ENCODE measurements at places on chromosomes 12 and 14.

DNA sequence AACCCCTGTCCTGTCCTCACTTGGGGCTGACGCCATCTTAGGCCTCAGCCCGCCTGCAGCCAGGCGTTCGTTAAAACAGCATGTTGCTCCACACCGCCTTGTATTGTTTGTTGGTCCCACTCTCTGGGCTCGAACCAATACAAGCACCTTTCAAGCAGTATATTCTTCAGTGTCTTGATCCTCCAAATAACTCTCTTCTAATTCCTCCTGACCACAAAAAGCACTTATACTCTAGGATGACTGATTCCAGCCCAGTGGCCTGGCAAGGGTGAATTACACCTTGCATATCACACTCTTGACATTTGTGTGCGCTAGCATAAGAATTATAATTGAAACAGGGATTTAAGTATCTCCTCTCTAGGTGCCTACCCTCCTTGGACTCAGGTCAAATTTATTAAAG, 7.1 kb downstream of the CCER1 start:
- no peak for DNase-seq

GRCh38 chr14:34733245-34733644, 18.9 kb upstream of the CFL2 start:
- no peak for DNase-seq

- DNase-seq: no peak
Measured at GRCh38 chr12:28582672-28583376, 392.6 kb downstream of the CCDC91 start.

DNA sequence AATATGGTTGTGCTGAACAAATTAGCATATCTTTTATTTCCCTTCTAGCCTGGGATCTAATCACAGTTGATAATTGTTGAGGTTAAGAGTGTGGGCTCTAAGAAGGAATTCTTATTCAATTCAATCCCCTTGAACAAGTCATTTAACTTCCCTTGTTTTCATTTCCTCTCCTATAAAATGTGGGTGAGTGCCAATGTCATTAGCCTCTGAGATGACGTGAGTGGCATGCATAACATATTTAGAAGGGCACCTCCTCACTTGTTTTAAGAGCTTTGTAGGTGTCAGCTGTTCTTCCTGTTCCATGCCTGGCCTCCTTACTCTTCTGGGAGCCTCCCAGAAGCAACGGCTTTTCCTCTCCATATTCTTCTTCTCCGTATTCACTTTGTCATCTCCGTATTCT, 155.4 kb upstream of the NEDD1 start:
- no peak for DNase-seq

DNA sequence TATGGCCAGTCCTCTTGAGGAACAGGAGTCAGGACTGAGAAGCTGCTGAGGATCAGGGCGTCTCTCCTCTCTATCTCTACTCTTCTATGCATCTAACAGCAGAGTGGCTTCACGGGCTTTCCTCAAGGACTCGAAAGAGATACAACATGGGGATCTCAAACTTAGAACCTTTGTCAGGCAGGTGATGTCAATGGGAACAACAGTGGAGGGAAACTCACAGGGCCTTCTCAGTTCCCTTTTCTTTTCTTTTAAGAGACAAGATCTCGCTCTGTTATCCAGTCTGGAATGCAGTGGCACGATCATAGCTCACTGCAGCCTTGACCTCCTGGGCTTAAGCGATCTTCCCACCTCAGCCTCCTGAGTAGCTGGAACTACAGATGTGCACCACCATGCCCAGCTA, 127.6 kb downstream of the PTPN11 start:
- DNase-seq: no peak

DNA sequence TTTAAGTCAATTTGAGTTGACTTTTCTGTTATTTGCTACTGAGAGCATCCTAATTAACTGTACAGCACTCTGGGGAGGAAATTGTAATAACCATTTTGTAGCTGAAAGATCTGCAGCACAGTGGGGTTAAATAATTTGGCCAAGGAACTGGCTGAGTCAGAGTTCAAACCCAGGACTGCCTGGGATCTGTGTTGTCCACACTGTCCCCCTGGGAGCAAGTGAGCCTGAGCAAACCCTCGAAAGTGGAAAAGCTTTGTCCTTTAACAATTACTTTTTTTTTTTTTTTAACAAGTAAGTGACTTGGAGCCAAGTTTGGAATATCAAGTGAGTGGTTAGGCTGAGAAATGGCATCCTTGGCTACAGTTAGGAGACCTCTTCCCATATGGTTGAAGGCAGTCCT, 247.2 kb upstream of the CCDC196 start:
- DNase-seq: no peak

DNA sequence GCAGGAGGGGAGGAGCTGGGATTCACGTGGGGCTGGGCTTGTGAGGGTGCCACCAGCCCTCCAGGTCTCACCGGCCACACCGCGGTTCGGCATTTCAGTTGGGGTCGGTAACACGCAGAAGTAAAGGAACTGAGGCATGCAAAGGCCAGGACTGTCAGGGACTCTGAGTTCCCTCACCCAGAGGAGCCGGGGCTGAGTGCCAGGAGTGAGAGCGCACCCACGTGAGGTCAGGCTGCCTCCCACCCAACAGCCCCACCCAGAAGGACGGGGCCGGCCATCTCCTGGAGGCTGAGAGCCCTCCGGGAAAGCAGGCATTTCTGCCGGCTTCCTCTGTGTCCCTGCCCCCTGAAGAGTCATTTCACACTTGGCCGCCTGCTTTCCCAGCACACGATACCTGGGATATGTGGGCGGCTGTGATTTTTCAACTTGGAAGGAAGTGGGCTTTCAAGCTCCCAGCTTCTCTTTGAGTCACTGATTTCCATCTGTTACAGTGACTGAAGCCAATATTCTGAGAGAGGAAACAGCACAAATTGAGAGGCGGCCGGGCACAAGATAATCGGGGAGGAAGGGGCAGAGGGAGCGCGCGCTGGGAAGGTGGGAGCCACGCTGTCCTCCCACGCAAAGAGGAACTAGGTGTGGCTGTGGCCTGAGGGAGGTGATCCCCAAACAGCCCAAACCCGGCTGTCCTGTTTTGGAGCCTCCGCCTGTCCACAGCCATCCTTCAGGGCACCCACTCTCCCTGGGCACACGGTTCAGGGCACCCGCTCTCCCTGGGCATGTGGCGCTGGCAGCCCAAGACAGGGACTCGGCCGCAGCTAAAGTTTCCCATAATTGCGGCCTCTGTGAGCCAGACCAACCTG, 19.0 kb downstream of the GALNT9 start:
- DNase-seq: no peak

- DNase-seq: peak; percentile 16
Measured at GRCh38 chr12:4539167-4539870, 629 bp downstream of the RAD51AP1 start.

- DNase-seq: peak; percentile 55
Measured at GRCh38 chr12:49296034-49296835, 1.3 kb downstream of the PRPH start.

- no peak for DNase-seq
Measured at GRCh38 chr12:55789171-55789570, 28.4 kb downstream of the SARNP start.

DNA sequence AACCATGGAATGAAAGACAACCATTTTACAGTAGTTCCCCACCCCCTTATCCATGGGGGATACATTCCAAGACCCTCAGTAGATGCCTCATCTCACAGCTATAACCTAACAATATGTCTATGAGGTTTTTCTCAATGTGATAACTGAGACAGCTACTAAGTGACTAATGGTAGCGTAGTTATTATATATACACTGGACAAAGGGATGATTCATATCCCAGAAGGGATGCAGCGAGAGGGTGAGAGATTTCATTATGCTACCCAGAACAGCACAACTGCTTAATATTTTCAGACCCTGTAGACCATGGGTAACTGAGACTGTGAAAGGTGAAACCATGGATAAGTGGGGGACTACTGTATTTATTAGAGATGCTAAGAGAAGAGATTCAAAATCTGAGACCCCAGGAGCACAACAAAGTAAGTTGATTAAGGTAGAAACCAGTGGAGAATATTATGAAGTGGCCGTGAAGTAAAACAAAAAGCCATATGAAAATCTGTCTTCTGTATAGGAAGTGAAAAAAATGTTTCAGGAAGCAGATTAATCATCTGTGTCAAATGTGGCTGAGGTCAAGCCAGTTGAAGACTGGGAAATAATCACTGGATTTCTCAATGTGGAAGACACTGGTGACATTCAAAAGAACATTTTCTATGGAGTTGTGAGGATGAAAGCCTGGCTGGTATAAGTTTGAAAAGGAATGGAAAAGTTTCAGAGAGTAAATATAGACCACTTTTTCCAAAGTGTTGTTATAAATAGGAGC, 77.2 kb downstream of the RPL10L start:
- DNase-seq: no peak

DNA sequence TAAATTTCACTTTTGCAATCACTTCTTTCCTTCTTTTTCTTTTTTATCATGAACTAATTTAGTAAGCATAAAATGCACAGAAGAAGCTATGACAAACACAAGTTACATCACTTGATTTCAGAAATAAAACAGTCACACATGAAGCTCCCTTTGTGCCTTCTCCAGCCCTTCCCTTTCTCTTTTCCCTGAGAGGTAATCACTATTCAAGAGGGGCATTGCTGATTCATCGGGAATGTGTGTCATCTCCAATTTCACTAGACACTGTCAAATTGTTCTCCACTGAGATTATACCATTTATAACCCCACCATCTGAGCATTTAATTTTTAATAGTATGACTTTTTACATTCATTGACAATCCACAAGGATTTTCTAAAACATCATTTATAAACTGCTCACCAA, 91.6 kb upstream of the PTPRQ start:
- no peak for DNase-seq

DNA sequence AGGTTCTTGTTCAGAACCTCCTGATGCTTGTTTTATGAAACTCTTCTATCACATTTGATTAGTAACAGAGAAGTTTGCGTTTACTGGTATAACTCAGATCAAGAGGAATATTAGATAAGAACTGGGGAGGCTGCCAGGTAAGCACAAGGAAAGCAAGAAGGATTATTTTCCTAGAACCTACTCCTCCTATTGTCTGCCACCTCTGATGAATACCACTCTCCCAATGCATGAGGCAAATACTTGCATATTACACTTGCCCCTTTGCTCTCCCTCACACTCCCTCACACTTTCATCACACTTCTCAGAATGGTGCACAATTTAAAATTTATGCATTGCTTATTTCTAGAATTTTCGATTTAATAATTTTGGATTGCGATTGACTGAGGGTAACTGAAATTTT, 43.6 kb downstream of the LIN7A start:
- no peak for DNase-seq

- peak; percentile 82 for DNase-seq
Measured at GRCh38 chr12:24948757-24949722, at the start of gene BCAT1. TSS of gene BCAT1 (minus strand) at chr12:24949101. CDS start at chr12:24948932, 169 bp downstream.

DNA sequence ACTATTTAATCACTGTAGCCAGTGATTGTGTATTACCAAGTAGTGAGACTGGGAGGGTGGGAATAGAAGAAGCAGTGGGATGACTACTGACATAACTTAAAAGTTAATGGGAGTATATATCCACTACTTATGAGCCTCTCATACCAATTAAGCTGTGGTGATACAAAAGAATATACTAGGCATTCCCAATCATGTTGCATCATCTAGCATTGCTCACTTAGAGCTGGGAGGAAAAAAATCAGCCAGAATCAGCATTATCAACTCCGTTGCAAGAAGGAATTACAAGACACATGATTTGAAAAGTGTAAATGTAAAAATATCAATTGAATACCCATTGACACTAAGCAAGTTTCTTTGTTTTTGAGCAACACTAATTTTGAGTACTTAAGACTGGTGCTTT, 745 bp upstream of the PPP1R36 start:
- DNase-seq: no peak

DNA sequence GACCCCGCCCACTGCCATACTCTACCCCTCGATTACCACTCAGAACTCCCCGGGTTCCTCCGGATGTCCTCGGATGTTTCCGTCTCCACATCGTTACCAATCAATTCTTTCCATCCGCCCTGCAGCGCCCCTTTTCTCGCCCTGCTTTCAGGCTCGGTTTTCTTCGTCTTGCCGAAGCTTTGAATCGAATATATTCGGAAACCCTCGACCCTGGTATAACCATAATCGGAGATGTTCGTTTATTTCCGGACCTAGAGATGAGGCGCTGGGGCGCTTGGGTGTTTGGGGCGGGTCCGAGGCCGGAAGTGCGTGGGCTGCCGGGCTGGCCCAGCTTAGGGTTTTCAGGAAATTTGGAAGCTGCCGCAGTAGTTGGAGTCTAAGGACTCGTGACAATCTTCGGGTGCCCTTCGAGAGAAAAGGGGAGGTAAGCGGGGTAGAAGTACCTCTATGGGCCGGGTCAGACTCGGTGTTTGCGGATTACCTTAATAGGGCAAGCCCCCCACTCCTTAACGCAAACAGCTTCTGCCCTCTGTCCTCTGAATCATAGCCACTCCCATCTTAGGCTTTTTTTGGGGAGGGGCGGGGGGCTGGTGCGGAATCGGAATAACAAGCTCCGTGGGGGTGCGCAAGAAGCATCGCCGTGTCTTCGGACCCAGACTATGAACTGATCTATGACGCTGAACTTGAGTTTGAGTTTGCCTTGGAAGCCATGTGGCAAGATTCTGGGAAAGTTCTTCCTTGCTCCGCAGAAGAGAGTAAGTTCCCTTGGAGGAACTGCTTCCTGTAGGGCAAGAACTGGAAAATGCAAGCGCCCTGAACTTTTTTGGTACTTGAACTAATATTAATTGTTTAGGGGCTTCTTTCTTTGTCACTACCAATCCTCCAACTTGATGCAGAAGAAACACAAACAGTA, at the start of gene C14orf119:
TSS of gene C14orf119 (plus strand) at position 310 of the 913 bp plus-strand sequence. CDS start 2,154 bp downstream, outside the sequence.
- peak; percentile 100 for DNase-seq

DNA sequence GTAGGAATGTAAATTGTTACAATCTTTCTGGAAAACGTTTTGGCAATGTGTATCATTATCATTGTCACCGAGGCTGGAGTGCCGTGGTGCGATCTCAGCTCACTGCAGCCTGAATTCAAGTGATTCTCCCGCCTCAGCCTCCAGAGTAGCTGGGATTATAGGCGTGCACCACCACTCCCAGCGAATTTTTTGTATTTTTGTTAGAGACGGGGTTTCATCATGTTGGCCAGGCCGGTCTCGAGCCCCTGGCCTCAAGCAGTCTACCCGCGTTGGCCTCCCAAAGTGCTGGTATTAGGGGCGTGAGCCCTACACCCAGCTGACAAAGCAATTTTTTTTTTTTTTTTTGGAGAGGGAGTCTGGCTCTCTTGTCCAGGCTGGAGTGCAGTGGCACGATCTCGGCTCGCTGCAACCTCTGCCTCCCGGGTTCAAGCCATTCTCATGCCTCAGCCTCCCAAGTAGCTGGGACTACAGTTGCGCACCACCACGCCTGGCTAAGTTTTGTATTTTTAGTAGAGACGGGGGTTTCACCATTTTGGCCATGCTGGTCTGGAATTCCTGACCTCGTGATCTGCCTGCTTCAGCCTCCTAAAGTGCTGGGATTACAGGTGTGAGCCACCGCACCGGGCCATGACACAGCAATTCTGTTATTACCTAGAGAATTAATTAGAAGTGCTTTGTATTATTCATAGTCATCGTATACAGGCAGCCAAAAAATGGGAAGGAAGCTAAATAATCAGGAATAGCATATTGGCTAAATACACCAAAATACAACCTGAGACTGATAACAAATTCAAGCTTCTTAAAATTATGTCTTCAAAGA, 1.2 kb downstream of the ACTR6 start:
- DNase-seq: no peak

GRCh38 chr14:88983755-88984154, 159.3 kb downstream of the TTC8 start:
- DNase-seq: no peak

Data from hematopoietic multipotent progenitor cell treated with erythropoietin and hydrocortisone succinate and interleukin-3 and kit ligand, for 8 days (in vitro differentiated cells).